ENCODE measurements at places on chromosomes 2 and 18.

DNA sequence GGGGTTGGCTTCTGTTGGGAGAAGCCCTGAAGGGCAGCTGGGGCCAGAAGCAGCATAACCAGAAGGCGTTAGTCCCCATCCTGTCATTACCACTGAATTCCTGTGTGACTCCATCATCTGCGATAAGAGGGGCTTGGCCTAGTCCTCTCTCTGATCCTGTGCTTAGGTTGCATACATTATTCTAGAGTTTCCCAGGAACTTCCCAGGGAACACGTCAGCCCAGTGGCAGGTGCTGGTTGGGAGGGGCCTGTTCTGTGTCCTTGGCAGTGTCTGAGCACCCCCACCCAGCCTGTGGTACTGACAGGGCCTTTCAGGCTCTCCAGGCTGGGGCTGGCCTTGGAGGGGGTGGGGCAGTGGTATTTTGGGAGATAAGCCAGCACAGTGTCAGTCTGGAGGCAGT is 4.5 kb upstream of the TOGARAM2 start:
- peak; percentile 92 for DNase-seq

DNA sequence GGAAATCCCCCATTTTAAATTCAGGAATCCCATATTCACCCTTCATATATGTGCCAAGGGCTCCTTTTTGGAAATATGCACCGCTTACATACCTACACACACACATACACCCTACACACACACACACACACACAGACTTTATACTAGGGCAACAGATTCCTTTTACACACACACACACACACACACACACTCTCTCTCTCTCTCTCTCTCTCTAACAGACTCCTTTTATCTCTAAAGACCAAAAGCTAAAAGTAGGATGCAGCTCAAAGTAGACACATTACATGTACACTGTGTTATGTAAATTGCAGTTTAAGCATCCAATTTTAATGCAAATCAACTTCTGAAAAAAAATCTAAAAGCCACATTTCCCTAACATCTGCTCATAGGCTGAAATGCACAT is 130.9 kb upstream of the CAPN13 start:
- DNase-seq: no peak

DNA sequence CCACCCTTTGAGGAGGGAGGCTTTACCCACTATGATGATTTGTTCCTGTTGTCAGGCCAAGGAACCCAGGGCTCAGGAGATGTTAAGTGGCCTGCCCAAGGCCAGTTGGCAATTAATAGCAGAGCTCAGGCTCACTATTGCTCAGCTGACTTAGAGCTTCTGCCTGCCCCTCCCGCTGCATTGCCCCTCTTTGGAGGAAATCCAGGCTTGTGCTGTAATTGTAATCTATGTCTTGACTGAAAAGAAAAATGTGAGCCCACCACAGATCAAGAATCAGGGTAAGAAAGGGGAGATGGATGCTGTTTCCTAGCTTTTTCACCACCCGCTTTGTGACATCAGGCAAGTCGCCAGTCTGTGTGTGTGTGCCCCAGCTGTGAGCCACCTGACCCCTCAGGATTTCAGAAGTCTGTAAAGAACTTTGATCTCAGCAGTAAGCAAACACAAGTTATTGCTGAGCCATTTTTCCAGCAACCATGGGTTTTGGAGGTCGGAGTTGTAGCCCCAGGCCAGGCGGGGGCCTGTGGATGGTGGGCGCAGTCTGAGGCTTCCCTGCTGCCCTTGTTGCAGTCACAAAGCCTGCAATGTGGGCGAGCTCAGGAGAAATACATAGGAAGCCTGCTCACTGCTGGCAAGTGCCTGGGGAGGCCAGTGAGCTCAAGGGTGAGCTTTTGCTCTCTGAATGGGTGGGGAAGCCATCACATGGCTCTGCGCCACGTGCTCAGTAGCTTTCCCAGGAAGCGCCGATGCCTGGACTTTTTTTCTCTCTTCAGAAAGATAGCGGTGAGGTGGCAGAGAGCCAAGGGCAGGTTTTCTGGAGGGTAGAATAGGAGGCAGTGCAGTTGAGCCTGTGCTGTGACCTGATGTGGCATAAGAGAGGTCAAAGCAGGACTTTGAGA is 6.1 kb downstream of the CABLES1 start:
- DNase-seq: no peak

GRCh38 chr2:72788756-72789155 is 37.1 kb downstream of the EXOC6B start:
- peak; percentile 68 for DNase-seq

DNA sequence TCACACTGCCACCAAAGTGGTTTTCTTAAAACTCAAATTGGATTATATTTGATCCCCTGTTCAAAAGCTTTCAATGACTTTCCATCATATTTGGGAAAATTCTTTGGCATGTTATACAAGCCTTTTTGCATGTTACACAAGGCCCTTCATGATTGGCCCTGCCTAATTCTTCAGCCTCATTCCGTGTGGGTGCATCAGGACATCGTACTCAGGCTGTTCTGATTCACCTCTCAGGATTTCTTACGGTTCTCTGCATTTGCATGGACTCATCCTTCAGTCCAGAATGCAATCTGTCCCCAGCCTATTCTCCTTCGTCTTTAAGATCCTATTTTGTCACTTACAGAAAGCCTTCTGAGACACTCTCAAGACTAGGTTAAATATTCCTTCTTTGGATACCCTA is 107.8 kb downstream of the LYPD1 start:
- no peak for DNase-seq

DNA sequence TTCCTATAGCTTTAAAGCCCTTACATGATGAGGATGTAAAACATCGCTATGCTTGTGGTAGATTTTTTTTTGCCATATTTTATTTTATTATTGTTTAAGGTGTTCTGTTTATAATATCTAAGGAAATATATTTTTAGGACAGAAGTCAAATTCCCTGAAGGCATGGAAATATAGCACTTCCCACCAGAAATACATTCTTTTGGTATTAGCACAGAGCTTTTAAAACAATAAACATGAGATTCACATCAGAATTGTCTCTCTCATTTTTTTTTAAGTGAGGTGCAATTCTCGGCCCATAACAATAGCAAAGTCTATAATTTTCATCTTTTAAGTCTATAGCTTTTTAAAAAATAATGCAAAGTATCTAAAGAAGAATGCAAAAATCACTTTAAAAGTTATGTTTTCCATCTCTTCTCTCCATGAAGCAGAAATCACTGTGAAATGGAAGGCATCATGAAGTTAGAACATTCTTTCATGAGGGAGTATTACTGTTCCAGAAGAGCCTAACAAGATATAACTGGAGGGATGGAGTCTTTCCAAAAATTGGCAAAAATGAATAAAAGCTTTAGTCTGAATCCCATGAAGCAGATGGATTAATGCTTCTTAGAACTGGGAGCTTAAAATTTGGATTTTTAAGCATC is 283.6 kb upstream of the TRIB2 start:
- no peak for DNase-seq
